Panc1 (cell line): ENCODE measurements at places on chromosomes 6 and 20. TPM values are rescaled to one million over a fixed set of nuclear protein-coding genes. Genes with fewer than 3 reads are reported as not detected.
A peak's percentile ranks its signal among the peaks of the same experiment; 100 is the strongest.

The C20orf202 gene
- total RNA-seq: not detected

DNA sequence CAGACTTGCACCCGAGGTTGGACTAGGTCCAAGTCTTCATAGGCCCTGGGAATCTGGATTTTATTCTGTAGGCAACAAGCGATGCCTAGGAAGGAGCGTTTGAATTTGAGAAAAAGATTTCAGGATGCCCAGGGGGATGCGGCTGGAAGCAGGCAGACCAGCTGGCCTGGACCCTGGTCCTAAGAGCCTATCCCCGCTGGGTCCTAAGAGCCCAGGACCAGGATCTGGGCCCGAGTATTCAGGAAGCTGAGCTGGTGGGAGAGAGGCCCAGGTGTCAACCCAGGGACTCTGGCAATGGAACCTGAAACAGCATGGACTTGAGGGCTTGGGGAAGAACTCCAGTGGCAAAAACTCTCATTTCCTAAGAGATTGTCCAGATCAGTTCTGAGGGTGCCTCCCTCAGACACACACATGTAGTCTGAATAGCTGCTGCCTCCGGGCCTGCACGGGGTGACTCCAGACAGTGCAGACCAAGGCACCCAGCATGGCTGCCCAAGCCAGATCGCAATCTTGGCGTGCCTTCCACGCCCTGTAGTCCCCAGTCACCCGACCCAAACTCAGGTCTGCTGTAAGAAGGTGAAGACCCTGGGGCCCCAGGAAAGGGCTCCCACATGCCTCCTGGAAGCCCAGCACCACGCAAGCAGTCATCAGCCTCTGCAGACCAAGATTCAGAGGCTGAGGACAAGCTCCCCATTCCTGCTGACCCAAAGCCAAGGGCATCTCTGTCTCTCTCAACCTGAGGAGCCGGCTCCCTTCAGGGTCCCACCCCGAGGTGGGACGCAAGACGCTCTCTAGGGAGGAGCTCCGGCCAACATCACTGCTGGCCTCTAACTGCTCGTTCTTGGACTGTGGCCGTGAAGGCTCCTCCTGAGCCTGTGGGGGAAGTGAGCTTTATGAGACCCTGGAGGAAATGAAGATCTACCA is 34.4 kb downstream of the RRBP1 start:
- H3K27me3 ChIP-seq: no peaks in the 10 kb centered on the region
- DNase-seq: no peak
- no peaks in the 10 kb centered on the region for H3K36me3 ChIP-seq
- H3K4me1 ChIP-seq: peaks cover 79% of the 10 kb centered on the region
- no peak overlapping the region for H3K4me3 ChIP-seq
- peak overlapping the region; percentile 75 for H3K27ac ChIP-seq

- no peak overlapping the region for H3K4me3 ChIP-seq
- H3K4me1 ChIP-seq: no peaks in the 10 kb centered on the region
- no peak for DNase-seq
These were observed 114.2 kb upstream of the LY86 start for GRCh38 chr6:6474170-6474920.

GRCh38 chr6:129252377-129253071 is 369.6 kb downstream of the LAMA2 start:
- no peaks in the 10 kb centered on the region for H3K36me3 ChIP-seq
- peak overlapping the region; percentile 63 for H3K27ac ChIP-seq
- peaks cover 5% of the 10 kb centered on the region; the same call in 1 of the 2 replicates for H3K4me1 ChIP-seq
- no peaks in the 10 kb centered on the region for H3K27me3 ChIP-seq

GRCh38 chr6:52074155-52074554 is 13.3 kb downstream of the PKHD1 start:
- H3K4me3 ChIP-seq: no peak overlapping the region
- no peak overlapping the region for H3K27ac ChIP-seq
- H3K4me1 ChIP-seq: no peaks in the 10 kb centered on the region
- H3K27me3 ChIP-seq: peaks cover 2% of the 10 kb centered on the region
- DNase-seq: no peak

GRCh38 chr6:41315203-41315602 is 20.2 kb upstream of the NCR2 start:
- H3K27ac ChIP-seq: no peak overlapping the region
- peaks cover 9% of the 10 kb centered on the region for H3K4me1 ChIP-seq
- peaks cover 34% of the 10 kb centered on the region for H3K27me3 ChIP-seq
- H3K36me3 ChIP-seq: no peaks in the 10 kb centered on the region

- peaks cover 36% of the 10 kb centered on the region for H3K27me3 ChIP-seq
- H3K4me1 ChIP-seq: no peaks in the 10 kb centered on the region
- H3K36me3 ChIP-seq: no peaks in the 10 kb centered on the region
- DNase-seq: no peak
- no peak overlapping the region for H3K27ac ChIP-seq
- H3K4me3 ChIP-seq: no peak overlapping the region
These were observed 16.9 kb upstream of the STK35 start for GRCh38 chr20:2084703-2085102.

DNA sequence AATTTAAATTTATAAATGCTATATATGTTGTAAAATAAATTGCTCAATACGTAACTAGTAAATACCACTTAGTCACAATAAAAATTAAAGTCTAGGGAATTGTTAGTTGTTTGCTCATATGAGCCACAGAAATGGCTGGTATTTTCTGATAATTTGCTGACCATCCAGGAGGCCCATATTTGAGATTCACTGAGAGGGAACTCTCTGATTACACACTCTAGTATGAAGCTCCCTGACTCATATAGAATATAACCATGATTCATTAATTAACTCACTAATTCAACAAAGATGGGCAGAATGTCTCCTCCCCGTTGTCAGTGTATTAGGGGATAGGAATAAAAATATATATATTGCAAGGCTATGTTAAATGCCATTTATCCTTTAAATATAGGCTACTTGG is 46.6 kb upstream of the TMEM30A start:
- H3K27ac ChIP-seq: no peak overlapping the region
- DNase-seq: no peak
- H3K4me1 ChIP-seq: no peaks in the 10 kb centered on the region
- no peak overlapping the region for H3K4me3 ChIP-seq
